ENCODE measurements at places on chromosomes 11 and 22. TPM values are rescaled to one million over a fixed set of nuclear protein-coding genes. Genes with fewer than 3 reads are reported as not detected.

DNA sequence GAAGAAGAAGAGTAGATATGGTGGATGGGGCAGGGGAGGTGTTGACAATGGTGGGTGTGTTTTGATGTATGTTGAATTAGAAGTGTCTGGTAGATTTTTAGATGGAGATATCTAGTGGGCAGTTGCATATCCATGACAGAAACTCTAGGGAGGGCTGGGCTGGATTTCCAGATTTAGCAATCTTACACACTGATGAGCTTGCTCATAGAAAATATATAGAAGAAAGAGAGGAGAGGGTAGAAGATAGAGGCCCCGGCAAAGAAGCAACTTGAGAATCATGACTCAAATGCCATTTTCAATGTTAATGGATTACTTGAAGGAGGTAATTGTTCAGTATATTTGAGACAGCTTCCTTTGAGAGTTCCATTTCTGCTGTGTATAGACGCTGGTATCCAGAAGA lies 8.2 kb downstream of the REXO2 start:
- no peaks in the 10 kb centered on the region for H3K27me3 ChIP-seq
- H3K36me3 ChIP-seq: peaks cover 56% of the 10 kb centered on the region
- peaks cover 6% of the 10 kb centered on the region for H3K4me1 ChIP-seq
- H3K27ac ChIP-seq: no peak overlapping the region

DNA sequence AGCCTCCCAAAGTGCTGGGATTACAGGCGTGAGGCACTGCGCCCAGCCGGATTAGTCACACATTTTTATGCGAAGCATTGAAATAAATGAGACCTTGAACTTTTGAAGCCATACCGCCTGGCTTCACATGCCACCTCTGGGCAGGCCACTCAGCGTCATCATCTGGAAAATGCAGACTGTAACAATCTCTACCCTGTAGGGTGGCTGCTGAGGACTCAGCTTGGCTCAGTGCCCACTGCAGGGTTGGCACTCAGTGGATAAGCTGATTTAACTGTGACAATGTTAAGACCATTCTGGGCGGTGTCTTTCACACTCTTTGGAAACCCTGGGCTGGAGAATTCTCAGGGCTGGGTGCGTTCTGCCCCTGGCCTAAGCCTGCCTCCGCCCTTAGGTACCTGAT lies 8.5 kb downstream of the SH3BP1 start:
- H3K27ac ChIP-seq: no peak overlapping the region
- no peaks in the 10 kb centered on the region for H3K27me3 ChIP-seq
- peaks cover 29% of the 10 kb centered on the region for H3K36me3 ChIP-seq

The SLC37A2 gene
- total RNA-seq: 2.0 TPM

The KCNJ1 gene
- not detected for total RNA-seq

DNA sequence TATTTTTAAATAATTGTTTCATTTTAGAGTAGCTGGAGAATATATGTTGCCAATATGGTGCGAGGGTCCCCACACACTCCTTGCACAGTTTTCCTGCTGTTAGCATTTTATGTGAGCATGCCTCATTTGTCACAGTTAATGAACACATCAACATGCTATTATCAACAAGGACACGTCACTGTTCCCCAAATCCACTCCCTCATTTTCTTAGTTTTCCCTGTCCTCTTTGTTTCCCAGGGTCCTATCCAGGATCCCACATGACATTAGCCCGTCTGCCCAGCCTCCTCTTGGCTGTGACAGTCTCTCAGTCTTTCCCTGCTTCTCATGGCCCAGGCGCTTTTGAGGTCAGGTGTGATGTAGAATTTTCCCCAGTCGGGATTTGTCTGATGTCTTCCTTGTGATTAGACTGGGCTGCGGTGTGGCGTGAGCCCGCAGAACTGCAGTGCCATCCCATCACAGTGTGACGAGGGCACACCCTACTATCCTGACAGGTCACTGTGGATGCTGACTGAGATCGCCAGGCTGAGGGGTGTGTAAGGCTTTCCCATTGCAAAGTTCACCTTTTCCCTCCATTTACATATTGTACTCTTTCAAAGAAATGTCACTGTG lies 450.6 kb upstream of the B3GAT1 start:
- no peaks in the 10 kb centered on the region for H3K36me3 ChIP-seq
- H3K27me3 ChIP-seq: no peaks in the 10 kb centered on the region
- no peaks in the 10 kb centered on the region for H3K4me1 ChIP-seq
- H3K4me3 ChIP-seq: no peak overlapping the region

GRCh38 chr22:39073981-39074380 lies 3.1 kb upstream of the APOBEC3G start:
- no peak overlapping the region for H3K4me3 ChIP-seq
- H3K36me3 ChIP-seq: no peaks in the 10 kb centered on the region
- no peaks in the 10 kb centered on the region for H3K27me3 ChIP-seq
- no peaks in the 10 kb centered on the region for H3K4me1 ChIP-seq
- no peak for DNase-seq

- H3K27ac ChIP-seq: no peak overlapping the region
- H3K4me3 ChIP-seq: no peak overlapping the region
- no peaks in the 10 kb centered on the region for H3K36me3 ChIP-seq
These were observed 16.1 kb upstream of the OR51M1 start for GRCh38 chr11:5367448-5368074.

The TCIRG1 gene
- 48.1 TPM for total RNA-seq

GRCh38 chr22:45150139-45150538 lies 13.6 kb upstream of the NUP50 start:
- no peak overlapping the region for H3K27ac ChIP-seq
- H3K4me1 ChIP-seq: no peaks in the 10 kb centered on the region
- H3K4me3 ChIP-seq: no peak overlapping the region

- H3K36me3 ChIP-seq: no peaks in the 10 kb centered on the region
- no peak overlapping the region for H3K27ac ChIP-seq
- H3K4me3 ChIP-seq: no peak overlapping the region
- no peaks in the 10 kb centered on the region for H3K27me3 ChIP-seq
These were observed 15.7 kb upstream of the SCGB1A1 start for GRCh38 chr11:62402960-62403730.

The IZUMO1R gene
- not detected for total RNA-seq

DNA sequence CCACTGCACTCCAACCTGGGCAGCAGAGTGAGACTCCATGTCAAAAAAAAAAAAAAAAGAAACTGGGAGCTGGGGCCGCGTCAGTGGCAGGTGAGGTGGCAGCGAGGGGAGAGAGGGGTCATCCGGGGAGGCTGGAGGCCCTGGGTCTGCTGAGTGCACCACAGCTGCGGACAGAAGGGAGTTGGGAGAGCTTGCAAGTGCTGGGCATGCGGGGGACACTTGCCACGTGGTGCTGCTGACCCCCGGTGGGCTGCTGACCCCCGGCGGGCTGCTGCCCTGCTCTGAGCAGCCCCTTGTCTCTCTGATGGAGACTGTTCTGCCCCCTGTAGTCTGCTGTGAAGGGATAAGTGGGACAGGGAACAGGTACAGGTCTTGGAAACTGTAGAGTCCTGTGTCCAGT lies 2.6 kb downstream of the DRAP1 start:
- H3K27me3 ChIP-seq: no peaks in the 10 kb centered on the region
- H3K27ac ChIP-seq: no peak overlapping the region
- DNase-seq: no peak
- H3K4me3 ChIP-seq: no peak overlapping the region
- H3K36me3 ChIP-seq: peaks cover 15% of the 10 kb centered on the region

The NLRP14 gene
- total RNA-seq: 0.18 TPM

The TMEM80 gene
- 13.2 TPM for total RNA-seq

GRCh38 chr11:70307176-70307575 lies 36.7 kb downstream of the PPFIA1 start:
- no peaks in the 10 kb centered on the region for H3K27me3 ChIP-seq
- no peak for DNase-seq

The PGA4 gene
- total RNA-seq: 0.62 TPM

- no peaks in the 10 kb centered on the region for H3K27me3 ChIP-seq
- no peaks in the 10 kb centered on the region for H3K36me3 ChIP-seq
- H3K27ac ChIP-seq: no peak overlapping the region
These were observed 47.9 kb downstream of the ASCL2 start for GRCh38 chr11:2222451-2222850.

The DDIAS gene
- total RNA-seq: 14.4 TPM

DNA sequence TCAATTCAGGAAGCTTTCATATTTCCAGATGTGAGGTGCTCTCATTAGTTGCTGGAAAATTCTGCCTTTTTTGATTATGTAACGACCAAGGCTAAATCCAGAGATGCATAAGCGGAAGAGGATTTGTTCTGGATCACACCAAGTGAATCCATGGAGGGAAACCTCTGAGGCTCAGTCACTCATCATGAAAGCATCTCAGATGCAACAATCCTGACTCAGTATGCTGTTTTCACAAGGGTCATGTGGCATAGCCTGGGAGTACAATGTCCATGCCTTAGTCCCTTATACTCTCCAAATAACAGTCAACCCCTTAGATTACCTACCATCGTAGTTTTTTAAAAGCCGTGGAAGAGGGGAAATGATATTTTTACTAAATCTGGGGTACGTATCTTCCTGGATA lies 445.6 kb downstream of the NTM start:
- no peak overlapping the region for H3K4me3 ChIP-seq
- peaks cover 6% of the 10 kb centered on the region for H3K4me1 ChIP-seq

DNA sequence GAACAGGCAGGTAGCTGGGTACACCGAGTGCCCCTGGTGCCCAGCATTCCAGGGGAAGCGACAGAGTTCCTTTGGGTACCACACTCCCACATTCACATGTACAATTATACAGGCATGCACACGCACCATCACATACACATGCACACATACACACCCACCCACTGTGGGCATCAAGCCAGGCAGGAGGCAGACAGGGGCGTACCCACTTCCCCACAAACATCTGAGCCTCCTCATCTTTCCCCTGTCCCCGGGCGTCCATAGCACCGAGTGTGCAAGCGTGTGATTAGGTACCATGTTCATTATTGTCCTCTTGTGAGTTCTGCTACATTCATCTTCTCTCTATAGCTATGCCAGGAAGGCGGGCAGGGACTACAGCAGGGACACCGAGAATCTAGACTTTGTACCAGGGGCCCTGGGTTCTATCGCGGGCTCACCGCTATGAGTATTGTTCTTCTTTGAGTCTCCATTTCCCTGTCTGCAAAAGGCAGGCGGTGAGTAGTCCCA lies 2.1 kb upstream of the CARD10 start:
- no peaks in the 10 kb centered on the region for H3K36me3 ChIP-seq
- H3K4me1 ChIP-seq: no peaks in the 10 kb centered on the region
- H3K27me3 ChIP-seq: peaks cover 34% of the 10 kb centered on the region

DNA sequence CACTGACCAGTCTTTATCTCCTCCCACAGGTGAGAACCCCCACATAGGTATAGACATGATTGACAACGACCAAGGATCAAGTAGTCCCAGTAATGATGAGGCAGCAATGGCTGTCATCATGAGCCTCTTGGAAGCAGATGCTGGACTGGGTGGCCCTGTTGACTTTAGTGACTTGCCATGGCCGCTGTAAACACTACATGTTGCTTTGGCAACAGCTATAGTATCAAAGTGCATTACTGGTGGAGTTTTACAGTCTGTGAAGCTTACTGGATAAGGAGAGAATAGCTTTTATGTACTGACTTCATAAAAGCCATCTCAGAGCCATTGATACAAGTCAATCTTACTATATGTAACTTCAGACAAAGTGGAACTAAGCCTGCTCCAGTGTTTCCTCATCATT lies 76.5 kb downstream of the BTBD10 start:
- DNase-seq: no peak
- H3K4me1 ChIP-seq: no peaks in the 10 kb centered on the region
- H3K27ac ChIP-seq: no peak overlapping the region

DNA sequence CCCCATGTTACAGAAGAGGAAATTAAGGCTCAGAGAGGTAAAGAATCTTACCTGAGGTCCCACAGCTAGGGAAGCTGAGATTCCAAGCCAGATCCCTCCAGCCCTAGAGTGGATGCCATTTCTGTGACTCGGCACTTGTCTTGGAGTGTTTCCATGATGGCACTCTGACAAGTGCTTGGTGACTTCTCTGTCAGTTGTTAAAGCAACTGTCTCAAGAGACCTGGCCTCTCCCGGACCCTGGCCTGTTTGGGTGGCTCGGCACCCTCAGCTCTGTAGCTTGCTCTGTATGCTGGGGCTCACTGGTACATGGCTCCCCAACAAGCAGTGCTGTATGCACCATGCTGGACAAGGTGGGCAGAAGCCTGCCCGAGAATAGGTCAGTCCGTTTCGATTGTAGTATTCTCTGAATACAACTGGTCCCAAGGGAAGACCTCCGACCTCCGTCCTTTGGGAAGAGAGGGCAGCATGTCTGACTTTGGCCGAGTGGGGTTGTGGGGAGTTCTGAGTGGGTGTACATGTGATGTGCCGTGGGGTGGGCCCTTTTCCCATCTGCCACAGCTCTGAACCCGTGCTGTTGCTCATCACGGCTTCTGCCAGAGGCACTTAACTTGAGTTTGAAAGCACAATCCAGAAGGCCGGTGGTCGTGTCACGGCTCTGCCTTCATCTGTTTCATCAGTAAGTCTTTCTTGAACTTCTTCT lies 12.4 kb downstream of the ACO2 start:
- H3K4me1 ChIP-seq: no peaks in the 10 kb centered on the region
- H3K27me3 ChIP-seq: no peaks in the 10 kb centered on the region
- H3K4me3 ChIP-seq: no peak overlapping the region
- H3K27ac ChIP-seq: no peak overlapping the region
- no peaks in the 10 kb centered on the region for H3K36me3 ChIP-seq
- DNase-seq: no peak

- H3K36me3 ChIP-seq: no peaks in the 10 kb centered on the region
- H3K4me3 ChIP-seq: no peak overlapping the region
- H3K27me3 ChIP-seq: peaks cover 14% of the 10 kb centered on the region
- no peak overlapping the region for H3K27ac ChIP-seq
These were observed 74.7 kb downstream of the CHST1 start for GRCh38 chr11:45590743-45591142.

DNA sequence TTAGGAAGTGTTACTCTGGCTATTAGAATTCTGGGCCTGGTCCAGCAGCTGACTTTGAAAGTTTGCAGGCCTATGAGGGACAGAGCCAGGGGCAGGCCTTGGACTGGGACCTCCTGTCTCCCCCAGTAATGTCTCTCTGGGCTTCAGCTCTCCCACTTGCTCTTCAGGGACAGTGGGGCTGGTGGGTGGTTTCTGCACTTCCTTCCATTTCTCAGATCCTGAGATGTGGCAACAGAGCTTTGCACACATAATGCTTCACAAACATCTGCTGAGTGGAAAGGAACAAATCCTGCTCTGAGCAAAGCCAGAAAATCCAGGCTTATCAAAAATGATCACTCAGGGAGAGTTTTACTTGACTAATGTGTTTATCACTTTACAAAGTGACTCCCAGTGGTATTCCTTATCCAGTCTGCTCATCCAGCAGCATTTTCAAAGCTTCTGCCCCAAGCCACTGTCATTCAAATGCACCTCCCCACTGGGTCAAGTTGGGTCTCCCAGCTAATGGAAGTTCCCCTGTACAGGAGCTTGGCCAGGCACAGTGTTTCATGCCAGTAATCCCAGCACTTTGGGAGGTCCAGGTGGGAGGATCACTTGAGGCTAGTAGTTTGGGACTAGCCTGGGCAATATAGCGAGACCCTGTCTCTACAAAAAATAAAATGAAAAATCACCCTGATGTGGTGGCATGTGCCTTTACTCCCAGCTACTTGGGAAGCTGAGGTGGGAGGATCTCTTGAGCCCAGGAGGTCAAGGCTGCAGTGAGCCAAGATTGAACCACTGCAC lies 13.5 kb upstream of the OSBP2 start:
- no peaks in the 10 kb centered on the region for H3K27me3 ChIP-seq
- DNase-seq: no peak
- H3K27ac ChIP-seq: no peak overlapping the region
- no peaks in the 10 kb centered on the region for H3K36me3 ChIP-seq
- no peak overlapping the region for H3K4me3 ChIP-seq
